ENCODE measurements at places on chromosomes 6 and 20. TPM values are rescaled to one million over a fixed set of nuclear protein-coding genes. Genes with fewer than 3 reads are reported as not detected.

Gene GCNT2
- total RNA-seq: 7.5 TPM

Gene KIF3B
- total RNA-seq: 14.3 TPM

Gene TNFRSF6B
- not detected for total RNA-seq

Gene BMP6
- not detected for total RNA-seq

Gene SLC35D3
- total RNA-seq: not detected

Gene TGM2
- 0.50 TPM for total RNA-seq

Gene BPIFB2
- not detected for total RNA-seq

Gene SLC32A1
- not detected for total RNA-seq

Gene IL17A
- not detected for total RNA-seq

Gene SMPDL3A
- total RNA-seq: 0.17 TPM

Gene SIGLEC1
- 0.25 TPM for total RNA-seq

Gene TREML2
- total RNA-seq: 14.9 TPM

Gene ARG1
- total RNA-seq: not detected

Gene POLR1H
- total RNA-seq: 55.5 TPM

Gene LAMA5
- total RNA-seq: 0.80 TPM

Gene ANKRD66
- not detected for total RNA-seq

Gene AIG1
- 14.6 TPM for total RNA-seq

Gene SSTR4
- total RNA-seq: not detected

Gene SNAP91
- not detected for total RNA-seq
